Transverse colon (tissue), 4 donors: ENCODE measurements at places on chromosomes 6 and 20. TPM values are rescaled to one million over a fixed set of nuclear protein-coding genes. Genes with fewer than 3 reads are reported as not detected.
A peak's percentile ranks its signal among the peaks of the same experiment; 100 is the strongest.

PACSIN1 gene
- 0.27 TPM for total RNA-seq

GCLC gene
- 146 TPM for total RNA-seq

- no peaks in the 10 kb centered on the region for H3K36me3 ChIP-seq
- no peak for DNase-seq
- no peaks in the 10 kb centered on the region for H3K27me3 ChIP-seq
- no peak overlapping the region for H3K4me3 ChIP-seq
These were observed 165.7 kb upstream of the RNF217 start for GRCh38 chr6:124796464-124796970.

APCDD1L gene
- not detected for total RNA-seq

SAMD3 gene
- total RNA-seq = 4.0 TPM

- H3K4me3 ChIP-seq = no peak overlapping the region
- H3K4me1 ChIP-seq = no peaks in the 10 kb centered on the region
- H3K36me3 ChIP-seq = no peaks in the 10 kb centered on the region
- H3K27me3 ChIP-seq = no peaks in the 10 kb centered on the region
These were observed 118.7 kb downstream of the TBX18 start for GRCh38 chr6:84645563-84646266.

- no peaks in the 10 kb centered on the region for H3K27me3 ChIP-seq
- H3K27ac ChIP-seq = no peak overlapping the region
- no peaks in the 10 kb centered on the region for H3K36me3 ChIP-seq
- H3K4me3 ChIP-seq = no peak overlapping the region
- no peaks in the 10 kb centered on the region for H3K4me1 ChIP-seq
- DNase-seq = no peak
These were observed 12.2 kb downstream of the TTLL2 start for GRCh38 chr6:167336844-167337630.

DNA sequence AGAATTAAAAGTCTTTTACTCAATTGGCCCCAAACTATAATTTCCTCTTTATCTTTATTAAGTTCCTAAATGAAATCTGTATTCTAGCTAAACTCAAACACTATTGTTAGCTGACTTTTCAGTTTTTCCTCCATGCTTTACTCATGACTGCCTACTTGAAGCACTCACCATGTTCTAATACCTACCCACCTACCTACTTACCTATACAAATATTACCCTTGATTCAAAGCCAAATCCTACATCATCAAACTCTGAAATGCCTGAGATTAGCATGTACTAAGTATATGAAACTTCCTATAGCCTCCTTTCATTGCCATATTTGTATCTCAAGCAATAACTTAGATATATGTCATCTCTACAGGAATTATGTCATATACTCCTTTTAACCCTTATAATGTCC, 259.7 kb downstream of the HDGFL1 start:
- H3K27me3 ChIP-seq = no peaks in the 10 kb centered on the region
- H3K4me1 ChIP-seq = peaks cover 6% of the 10 kb centered on the region
- no peak overlapping the region for H3K4me3 ChIP-seq
- no peak overlapping the region for H3K27ac ChIP-seq
- no peak for DNase-seq
- H3K36me3 ChIP-seq = no peaks in the 10 kb centered on the region

GRCh38 chr6:32906539-32906938, 34.3 kb downstream of the HLA-DMB start:
- H3K4me3 ChIP-seq = no peak overlapping the region
- DNase-seq = no peak
- H3K27ac ChIP-seq = no peak overlapping the region
- no peaks in the 10 kb centered on the region for H3K4me1 ChIP-seq
- no peaks in the 10 kb centered on the region for H3K36me3 ChIP-seq

DNA sequence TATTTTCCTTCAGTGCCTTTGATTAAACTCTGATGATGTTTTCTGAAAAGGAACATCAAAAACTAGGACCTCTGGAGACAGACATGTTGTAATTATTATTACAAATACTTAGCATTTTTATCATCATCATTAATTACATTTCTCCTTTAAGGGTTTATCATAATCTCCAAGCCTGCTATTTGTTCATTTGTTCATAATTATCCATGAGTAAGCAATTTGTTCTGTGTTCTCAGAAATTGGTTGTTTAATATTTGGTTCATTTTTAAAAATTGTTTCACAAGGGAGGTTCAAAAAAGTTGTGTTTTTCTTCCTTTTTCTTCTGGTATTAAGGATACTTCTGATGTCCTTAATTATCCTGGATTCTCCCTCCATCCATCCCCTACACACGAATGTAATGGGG, 850.2 kb upstream of the FLRT3 start:
- H3K36me3 ChIP-seq = no peaks in the 10 kb centered on the region
- no peaks in the 10 kb centered on the region for H3K4me1 ChIP-seq
- H3K4me3 ChIP-seq = no peak overlapping the region
- DNase-seq = no peak
- H3K27me3 ChIP-seq = no peaks in the 10 kb centered on the region

TCF21 gene
- 13.0 TPM for total RNA-seq

DNA sequence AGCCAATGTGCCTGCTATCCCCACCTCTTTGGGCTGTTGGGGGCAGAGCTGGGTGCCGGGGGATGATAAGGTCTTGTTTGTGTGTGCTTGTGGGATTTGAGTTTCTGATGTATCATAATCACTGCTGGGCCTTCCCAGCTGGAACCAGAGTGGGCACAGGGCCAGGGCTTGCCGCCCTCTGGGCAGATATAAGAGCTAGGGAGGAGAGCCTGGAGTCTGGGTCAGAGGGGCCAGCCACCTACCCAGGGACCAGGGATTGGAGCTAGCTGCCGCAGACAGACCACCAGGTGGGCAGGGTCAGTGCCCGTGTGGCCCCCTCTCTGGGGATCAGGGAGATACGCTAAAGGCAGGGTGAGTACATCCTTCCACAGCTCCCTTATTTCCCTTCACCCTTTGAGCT, 3.1 kb upstream of the TLDC2 start:
- no peak overlapping the region for H3K4me3 ChIP-seq
- peaks cover 6% of the 10 kb centered on the region for H3K4me1 ChIP-seq
- no peaks in the 10 kb centered on the region for H3K27me3 ChIP-seq

XKR7 gene
- total RNA-seq = not detected

DNA sequence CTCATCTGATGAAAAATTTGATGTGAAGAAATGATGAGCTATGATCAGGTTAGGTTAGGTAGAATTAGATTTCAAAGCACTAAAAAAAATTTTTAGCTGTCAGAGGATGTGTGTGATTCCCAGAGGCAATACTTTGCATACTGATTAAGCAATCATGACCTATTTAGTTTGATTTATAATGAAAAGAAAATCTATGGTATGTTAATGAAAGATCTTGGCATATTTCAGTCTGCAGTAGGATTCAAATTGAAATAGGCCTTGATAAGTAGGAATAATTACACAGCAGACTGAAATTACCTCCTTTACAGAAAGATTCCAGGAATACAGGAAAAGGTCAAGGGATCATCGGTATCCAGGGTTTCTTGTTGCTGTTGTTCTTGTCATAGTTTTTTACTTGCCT, 69.3 kb downstream of the HDDC2 start:
- no peak overlapping the region for H3K27ac ChIP-seq
- H3K4me3 ChIP-seq = no peak overlapping the region
- no peaks in the 10 kb centered on the region for H3K36me3 ChIP-seq
- no peaks in the 10 kb centered on the region for H3K4me1 ChIP-seq

DNA sequence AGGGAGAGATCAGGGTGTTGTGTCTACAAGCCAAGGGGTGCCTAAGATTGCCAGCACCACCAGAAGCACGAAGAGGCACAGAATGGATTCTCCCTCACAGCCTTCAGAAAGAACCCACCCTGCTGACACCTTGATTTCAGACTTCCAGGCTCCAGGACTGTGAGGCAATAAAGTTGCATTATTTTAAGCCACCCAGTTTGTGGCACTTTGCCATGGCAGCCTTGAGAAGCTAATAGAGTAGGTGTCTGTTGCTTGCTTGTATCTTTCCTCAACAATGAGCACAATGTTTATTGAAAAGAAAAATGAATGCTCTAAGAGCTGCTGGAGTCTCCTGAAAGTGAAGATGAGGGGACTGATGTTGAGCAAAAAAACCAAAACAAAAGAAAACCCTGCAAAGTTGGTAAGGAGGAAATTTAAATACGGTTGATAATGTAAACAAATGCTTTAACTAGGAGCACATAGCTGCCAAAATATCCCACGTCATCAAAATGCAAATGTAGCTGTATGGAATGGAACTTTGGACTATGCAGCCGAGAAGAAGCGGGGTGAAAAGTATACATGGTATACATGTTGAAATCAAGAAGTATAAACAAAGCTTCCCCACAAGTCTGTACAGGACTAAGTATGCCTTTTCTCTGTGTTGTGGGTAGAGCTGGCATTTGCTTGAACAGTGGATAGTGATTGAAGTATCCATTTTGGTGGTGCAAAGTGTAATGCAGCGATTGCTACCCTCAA, 8.0 kb downstream of the IL20RA start:
- peak overlapping the region; percentile 53 for H3K27ac ChIP-seq
- no peaks in the 10 kb centered on the region for H3K4me1 ChIP-seq
- no peak overlapping the region for H3K4me3 ChIP-seq
- H3K36me3 ChIP-seq = no peaks in the 10 kb centered on the region
- peaks cover 7% of the 10 kb centered on the region for H3K27me3 ChIP-seq

- no peaks in the 10 kb centered on the region for H3K36me3 ChIP-seq
- H3K27me3 ChIP-seq = no peaks in the 10 kb centered on the region
- no peak overlapping the region for H3K27ac ChIP-seq
- H3K4me1 ChIP-seq = no peaks in the 10 kb centered on the region
- no peak for DNase-seq
- no peak overlapping the region for H3K4me3 ChIP-seq
These were observed 31.2 kb upstream of the SPTLC3 start for GRCh38 chr20:12977328-12978125.

DNA sequence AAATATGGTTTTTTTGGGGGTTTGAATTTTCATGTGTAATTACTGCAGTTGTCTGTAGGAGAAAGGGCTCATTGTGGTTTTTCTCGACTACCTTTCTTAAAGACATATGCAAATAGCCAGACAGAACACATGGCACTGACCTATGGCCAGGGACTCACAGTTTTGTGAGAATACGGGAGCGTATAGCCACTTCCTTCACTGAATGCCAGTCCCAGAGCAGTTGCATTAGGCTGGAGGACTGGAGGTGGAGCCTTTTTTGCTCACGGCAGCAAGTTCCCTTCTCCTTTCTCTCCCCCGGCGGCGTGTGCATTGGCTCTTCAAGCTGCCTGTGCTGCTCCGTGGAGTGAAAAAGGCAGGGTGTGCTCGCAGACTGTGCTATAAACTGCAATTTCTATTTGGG, 114.9 kb downstream of the AKAP7 start:
- H3K36me3 ChIP-seq = no peaks in the 10 kb centered on the region
- H3K27me3 ChIP-seq = no peaks in the 10 kb centered on the region
- peak overlapping the region; percentile 50 for H3K4me3 ChIP-seq
- H3K27ac ChIP-seq = peak overlapping the region; percentile 70
- DNase-seq = peak; percentile 78

DNA sequence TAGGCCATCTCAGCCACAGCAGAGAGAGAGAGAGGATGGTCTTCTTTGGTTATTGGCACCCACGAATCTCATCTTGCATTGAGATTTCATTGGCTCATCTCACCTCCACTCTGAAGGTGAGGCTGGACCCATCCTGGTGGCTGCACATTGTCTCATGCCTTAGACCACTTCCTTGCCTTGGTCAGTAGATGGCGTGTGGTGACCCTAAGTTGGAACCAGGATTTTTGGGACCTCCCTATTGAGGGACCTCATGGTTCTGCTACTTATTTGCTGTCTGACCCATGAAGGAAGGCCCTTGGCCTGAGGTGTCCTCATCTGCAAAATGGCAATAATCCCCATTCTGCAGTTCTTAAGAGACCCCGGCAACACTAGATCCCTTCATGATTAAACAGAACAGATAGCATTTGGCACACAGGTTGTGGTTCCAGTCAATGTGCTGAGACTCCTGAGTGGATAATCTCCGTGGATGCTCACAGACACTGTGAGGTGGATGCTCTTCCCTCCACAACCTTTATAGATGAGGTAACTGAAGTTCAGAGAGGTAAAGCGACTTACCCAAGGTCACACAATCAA, 21.5 kb upstream of the AAR2 start:
- no peaks in the 10 kb centered on the region for H3K4me1 ChIP-seq
- H3K27ac ChIP-seq = no peak overlapping the region
- no peaks in the 10 kb centered on the region for H3K36me3 ChIP-seq

TCF15 gene
- total RNA-seq = not detected

BPIFA1 gene
- not detected for total RNA-seq

DNA sequence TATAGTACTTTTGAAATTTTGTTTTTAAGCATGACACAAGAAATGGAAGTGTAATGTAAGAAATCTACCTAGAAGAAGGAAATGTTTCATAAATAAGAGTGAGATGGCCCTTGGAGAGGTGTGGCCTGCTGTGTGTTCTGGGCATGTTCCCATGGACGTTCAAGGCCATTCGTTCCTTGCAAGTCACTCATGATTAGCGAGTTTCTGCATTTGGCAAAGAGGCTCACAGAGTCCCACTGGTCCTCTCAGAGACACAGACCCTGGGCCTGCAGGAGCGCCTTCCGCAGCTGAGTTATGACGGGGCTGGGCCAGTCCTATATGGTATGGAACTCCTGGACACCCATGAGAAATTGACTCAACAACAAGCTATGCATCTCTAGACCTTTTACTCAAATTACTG, 7.2 kb downstream of the THBS2 start:
- H3K27ac ChIP-seq = no peak overlapping the region
- DNase-seq = no peak
- H3K4me1 ChIP-seq = no peaks in the 10 kb centered on the region
- H3K4me3 ChIP-seq = no peak overlapping the region
- H3K36me3 ChIP-seq = no peaks in the 10 kb centered on the region

DEFB118 gene
- total RNA-seq = not detected

- no peaks in the 10 kb centered on the region for H3K4me1 ChIP-seq
- H3K4me3 ChIP-seq = no peak overlapping the region
- no peak overlapping the region for H3K27ac ChIP-seq
These were observed 73.6 kb downstream of the ERMARD start for GRCh38 chr6:169824848-169825557.
